Jurkat, Clone E6-1 (cell line): ENCODE measurements at places on chromosomes 7 and 10.

GRCh38 chr7:87511510-87511909, 36.0 kb upstream of the ABCB4 start:
- DNase-seq, result no peak

GRCh38 chr10:110512461-110513187, 14.9 kb downstream of the DUSP5 start:
- DNase-seq, result no peak

- no peak for DNase-seq
Observed at GRCh38 chr7:116528008-116528789, 3.4 kb downstream of the CAV1 start.

- no peak for DNase-seq
Observed at GRCh38 chr10:59127991-59128390, 48.5 kb upstream of the PHYHIPL start.

GRCh38 chr10:95333997-95334804, 43.4 kb upstream of the PDLIM1 start:
- no peak for DNase-seq

DNA sequence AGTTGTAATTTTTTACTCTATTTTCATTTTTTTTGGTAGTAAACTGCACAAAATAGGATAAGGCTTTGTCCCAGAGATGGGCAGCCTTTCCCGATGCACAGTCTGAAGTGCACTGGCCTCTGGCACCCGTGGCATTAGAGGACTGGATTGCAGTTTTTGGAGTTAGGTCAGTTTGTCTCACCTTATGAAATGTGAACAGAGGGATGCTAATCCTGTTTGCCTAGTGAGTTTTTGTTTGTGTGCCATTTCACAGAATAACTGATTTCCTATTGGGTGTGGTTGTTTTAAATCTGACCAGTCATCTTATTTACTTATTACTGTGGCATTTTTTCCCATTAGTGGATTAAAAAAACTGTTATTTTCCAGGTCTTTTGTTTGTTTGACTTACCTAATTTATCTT, 109.5 kb upstream of the GATA3 start:
- DNase-seq, result no peak

GRCh38 chr10:70905071-70906021, 17.0 kb upstream of the PCBD1 start:
- DNase-seq, result no peak

DNA sequence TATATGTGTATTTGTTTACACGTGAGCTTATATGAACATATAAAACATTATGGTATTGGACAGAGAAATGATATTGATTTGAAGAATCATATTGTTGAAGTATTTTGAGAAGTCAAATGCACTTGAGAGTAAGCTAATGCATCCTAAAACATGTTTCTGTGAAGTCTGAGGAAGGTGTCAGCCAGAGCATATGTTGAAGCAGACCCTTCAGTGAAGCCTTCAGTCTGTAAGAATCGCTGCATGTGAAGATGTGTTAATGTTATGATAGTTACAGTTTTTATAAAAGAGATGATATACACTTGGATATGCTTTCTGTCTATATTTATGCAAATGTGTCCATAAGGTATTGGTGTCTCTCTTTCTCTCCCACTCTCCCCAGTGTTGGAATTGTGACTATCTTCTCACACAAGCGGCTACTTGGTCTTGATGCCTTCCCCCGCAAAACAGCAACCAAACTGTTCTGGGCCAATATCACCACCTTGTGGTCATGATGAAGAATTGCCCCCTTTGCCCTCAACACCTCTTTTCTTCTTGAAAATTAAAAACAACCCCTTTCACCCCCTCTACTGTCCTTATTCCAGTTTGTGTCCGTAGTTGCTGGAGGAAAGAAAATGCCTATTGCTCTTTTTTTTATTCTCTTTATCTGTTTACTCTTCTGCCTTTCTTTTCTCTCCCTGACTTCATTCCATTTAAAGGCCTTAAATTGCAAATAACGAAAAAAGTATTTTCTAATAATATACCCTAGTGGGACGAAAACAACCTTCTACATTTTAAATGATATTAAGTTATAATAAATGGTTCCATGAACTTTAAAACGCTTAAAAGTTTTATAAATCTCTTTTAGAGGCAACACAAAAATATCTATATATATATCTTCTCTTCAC, 64.9 kb downstream of the IKZF1 start:
- peak; percentile 78 for DNase-seq

GRCh38 chr7:270351-270983, 19.5 kb upstream of the FOXL3 start:
- no peak for DNase-seq

GRCh38 chr7:70647801-70648498, 484.0 kb upstream of the GALNT17 start:
- peak; percentile 83 for DNase-seq

GRCh38 chr10:1360011-1360557, 303.9 kb downstream of the WDR37 start:
- DNase-seq, result no peak

DNA sequence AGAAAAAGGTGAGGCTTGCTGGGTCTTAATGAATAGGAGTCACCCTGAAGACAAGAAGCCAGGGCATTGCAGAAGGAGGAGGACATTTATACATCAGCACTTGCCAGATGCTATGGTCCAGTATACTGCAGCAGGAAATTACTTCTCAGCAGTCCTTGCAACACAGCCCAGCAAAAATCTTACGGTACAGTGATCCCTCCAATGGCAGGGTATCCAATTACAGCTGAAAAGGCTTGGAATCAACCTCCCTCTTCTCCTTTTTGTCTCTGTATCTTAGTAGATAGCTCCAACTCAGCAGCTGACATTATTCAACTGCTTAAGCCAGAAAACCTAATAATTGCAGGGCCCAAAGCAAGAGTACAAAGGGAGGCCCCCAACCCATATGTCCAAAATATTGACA, 128.3 kb upstream of the COBL start:
- DNase-seq, result no peak

GRCh38 chr10:119290301-119291048, 83.1 kb downstream of the GRK5 start:
- DNase-seq, result no peak

- no peak for DNase-seq
Observed at GRCh38 chr7:1351881-1352625, 107.2 kb downstream of the MICALL2 start.

- DNase-seq, result no peak
Observed at GRCh38 chr7:101779267-101779666, 38.2 kb upstream of the CUX1 start.

DNA sequence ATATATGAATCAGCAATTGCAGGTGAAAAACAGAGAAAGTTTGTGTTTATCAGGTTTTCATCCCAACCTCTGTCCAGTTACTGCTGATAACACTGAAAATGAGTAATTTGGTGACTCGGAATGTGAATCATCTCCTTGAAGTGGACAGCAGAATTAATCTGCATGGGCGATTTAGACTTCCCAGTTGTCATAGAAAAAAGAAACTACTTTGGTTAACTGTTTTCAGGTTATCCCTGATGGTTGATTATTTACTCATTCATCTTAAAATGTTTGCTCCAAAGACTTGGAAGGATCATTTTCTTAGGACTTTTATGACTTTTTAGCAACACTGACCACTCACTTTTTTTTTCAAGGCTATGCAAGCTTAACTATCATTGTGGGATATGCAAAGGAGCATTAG, 504.1 kb upstream of the ANKRD30A start:
- DNase-seq, result no peak

DNA sequence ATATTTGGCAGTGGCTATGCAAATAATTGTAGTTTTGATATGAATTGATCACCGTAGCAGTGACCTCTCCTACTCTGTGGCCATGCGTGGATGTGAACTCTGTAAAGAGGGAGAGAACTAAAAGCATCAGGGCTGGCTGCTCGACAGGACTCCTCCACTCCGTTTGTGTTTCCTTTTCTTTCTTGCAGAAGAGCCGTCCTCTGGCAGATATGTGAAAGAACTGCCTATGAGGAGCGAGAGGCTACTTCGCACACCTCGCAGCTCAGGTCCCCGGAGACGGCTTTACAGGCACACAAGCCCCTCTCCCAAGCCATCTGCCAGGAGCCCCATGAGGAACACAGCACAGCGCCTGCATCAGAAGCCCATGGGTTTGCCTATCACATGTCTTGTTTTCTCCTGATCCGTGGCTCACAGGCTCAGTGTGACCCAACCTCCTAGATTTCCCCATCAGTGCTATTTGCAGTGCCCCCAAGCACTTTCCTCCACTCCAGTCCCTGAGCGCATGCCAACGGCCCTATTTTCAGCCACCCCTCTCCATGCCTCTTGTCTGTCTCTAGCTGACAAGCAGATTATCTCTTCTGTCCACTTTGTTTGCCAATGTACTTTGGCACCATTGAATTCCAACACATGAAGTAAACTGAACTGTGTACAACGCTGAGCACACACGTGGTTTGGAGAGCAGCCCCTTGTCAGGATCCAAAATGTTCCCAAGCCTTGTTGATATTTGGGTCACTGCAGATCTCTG, 164.3 kb upstream of the AKR1E2 start:
- DNase-seq, result no peak

DNA sequence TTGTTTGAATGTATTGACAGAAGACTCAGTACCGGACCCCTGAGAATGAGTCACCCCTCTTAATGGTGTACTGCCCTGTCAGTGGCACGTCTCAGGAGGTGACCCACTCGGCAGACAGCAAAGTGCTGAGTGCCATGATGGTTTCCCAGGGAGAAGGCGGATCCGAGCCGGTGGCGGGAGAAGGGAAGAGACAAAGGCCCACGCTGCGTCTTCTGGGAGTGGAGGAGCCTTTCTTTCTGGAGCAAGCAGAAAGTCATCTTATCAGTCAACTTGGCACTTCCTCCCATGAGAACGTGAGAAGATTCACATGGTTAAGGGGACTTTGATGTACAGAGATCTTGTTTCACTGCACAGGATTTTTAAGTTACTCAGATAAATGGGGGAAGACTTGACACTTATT, 14.6 kb upstream of the PPP2R2D start:
- peak; percentile 50 for DNase-seq

- DNase-seq, result no peak
Observed at GRCh38 chr7:84744385-84744784, 442.5 kb downstream of the SEMA3D start.

DNA sequence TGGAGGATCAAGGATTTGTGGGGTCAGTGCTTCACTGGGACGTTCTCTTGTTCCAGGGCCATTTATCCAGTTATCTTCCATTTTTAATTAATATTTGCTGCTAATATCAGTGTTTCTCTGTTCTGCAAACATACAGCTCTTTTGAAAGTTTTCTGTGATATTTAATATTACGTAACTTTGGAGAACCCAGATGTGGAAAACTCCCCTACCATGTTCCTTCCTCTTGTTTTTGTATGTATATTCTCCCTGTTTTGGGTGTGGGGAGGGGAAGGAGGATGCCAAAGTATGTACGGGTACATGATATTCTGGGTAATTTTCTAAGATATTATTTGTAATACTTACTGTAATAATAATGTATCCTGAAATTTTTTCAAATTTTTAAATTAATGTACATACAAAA, 55.9 kb downstream of the MYO3A start:
- no peak for DNase-seq

DNA sequence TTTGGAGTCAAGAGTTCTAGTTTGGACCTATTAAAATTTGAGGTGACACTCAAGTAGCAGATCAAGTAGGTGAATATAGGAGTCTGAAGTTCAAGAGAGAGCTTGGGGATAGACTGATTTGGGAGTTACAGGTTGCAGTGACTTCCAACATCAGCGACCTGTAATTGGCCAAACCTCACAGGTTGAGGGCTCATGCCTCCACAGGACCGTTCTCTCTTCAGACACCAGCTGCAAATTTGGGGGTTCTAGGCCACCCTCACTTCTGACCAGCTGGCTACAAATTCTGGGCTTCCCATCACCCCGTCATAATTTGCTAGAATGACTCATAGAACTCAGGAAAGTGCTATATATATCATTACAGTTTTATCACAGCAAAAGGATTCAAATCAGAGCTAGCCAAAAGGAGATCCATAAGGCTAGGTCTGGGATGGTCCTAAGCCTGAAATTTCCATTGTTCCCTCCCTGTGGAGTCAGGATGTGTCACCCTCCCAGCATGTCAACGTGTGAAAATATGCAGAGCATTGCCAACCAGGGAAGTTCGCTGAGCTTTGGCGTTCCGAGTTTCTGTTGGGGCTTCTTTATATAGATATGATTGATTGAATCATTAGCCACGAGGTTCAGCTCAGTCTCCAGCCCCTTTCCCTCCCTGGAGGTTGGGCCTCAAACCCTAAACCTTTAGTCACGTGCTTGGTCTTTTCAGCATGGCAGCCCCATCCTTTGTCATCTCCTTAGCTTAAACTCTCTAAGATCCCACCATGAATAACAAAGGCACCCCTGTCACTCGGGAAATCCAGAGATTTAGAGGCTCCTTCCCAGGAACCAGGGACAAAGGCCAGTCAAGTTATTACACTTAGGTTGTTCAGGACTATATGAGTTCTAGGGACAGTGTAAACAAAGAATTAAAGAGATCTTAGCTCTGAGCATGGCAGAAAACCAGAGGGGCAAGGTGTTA, 20.7 kb upstream of the ZNF212 start:
- no peak for DNase-seq

- DNase-seq, result no peak
Observed at GRCh38 chr7:13911909-13912308, 77.6 kb downstream of the ETV1 start.

GRCh38 chr10:47018026-47018735, 107.0 kb downstream of the PTPN20 start:
- no peak for DNase-seq

DNA sequence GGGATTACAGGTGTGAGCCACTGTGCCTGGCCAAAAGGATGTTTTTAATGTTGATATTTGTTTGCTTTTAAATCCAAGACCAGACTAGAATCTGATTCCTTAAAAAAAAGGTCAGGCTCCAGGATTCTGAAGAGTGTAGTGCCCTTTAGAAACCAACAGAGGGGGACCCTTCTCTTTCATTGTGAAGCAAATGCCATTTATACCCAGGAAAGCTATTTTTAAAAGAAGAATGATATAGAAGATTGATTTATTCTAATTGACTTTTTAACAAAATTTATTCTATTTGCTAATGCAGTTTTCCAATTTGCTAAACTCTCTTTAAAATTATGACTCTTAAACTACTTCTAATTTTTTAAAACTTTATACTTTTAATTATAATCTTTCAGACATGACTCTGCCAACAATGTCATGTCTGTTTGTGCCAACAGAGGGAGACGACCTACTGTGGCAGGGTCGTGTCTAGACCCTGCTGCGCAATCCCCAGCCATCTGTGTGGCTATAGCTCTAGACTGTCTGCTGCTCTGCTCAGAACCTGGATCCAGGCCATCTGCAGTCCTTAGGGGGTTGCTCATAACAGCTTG, 201.0 kb upstream of the IMMP2L start:
- DNase-seq, result peak; percentile 40

GRCh38 chr7:104883248-104883717, 130.7 kb upstream of the KMT2E start:
- no peak for DNase-seq

DNA sequence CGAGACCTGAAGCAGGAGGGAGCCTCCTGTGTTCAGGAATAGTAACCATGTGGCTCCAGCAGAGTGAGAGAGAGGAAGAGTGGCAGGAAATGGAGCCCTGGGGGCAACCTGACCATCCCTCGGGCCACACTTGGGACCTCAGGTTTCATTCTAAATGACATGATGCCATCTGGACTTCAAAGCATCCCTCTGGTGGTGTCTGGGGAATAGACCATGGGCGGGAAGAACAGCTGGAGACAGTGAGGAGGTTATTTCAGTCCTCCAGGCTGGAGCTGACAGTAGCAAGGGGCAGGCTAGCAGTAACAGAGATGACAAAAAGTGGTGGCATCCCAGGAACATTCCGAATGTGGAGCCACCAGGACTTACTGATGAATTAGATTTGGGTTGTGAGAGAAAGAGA, 44.8 kb downstream of the AKR1B1 start:
- DNase-seq, result no peak

- no peak for DNase-seq
Observed at GRCh38 chr10:95401704-95402469, 111.1 kb upstream of the PDLIM1 start.

- peak; percentile 64 for DNase-seq
Observed at GRCh38 chr7:12674861-12675260, 12.6 kb upstream of the ARL4A start.
